AG04450 (cell line): ENCODE measurements at places on chromosomes 2 and 18. TPM values are rescaled to one million over a fixed set of nuclear protein-coding genes. Genes with fewer than 3 reads are reported as not detected.

DNA sequence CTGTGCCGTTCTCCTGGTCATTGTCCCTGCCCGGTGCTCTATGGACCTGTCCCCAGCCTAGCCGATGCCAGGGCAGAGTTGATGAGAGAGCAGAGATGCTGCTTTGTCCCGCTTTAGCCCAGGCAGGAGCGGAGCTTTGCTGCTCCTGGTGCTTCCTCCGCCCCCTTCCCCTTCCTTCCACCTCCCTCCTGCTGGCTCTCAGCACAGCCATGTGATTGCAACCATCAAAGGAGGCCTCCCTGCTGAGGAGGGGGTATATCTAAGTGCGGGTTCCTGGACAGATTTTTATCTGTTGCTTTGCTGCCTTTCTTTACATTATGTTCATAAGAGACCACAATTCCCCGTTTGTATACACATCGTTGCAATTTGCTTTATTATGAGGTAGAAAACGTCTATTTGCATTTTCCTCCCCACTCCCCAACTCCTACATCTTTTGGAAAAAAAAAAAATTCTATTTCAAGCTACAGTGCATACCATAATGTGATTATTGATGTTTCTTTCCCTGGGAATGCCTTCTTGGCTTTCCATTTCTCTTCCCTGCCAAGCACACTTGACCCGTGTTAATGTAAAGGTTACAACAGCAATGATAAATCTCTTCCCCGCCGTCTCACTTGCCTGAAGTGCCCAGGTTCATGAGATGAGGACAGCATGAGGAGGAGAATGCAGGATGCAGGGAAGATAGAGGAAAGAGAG is 25.4 kb downstream of the ALPK2 start:
- no peak for DNase-seq

The NEUROD1 gene
- not detected in 2 replicates for polyA plus RNA-seq

The PDE1A gene
- 3.2 and 4.3 TPM in 2 replicates for polyA plus RNA-seq

GRCh38 chr2:191023235-191023679 is 9.3 kb upstream of the STAT1 start:
- DNase-seq: no peak

The ANKRD39 gene
- polyA plus RNA-seq: 3.8 and 6.7 TPM in 2 replicates

GRCh38 chr2:200430017-200430416 is 79.9 kb downstream of the KCTD18 start:
- DNase-seq: no peak

The MYL1 gene
- polyA plus RNA-seq: not detected in 2 replicates

DNA sequence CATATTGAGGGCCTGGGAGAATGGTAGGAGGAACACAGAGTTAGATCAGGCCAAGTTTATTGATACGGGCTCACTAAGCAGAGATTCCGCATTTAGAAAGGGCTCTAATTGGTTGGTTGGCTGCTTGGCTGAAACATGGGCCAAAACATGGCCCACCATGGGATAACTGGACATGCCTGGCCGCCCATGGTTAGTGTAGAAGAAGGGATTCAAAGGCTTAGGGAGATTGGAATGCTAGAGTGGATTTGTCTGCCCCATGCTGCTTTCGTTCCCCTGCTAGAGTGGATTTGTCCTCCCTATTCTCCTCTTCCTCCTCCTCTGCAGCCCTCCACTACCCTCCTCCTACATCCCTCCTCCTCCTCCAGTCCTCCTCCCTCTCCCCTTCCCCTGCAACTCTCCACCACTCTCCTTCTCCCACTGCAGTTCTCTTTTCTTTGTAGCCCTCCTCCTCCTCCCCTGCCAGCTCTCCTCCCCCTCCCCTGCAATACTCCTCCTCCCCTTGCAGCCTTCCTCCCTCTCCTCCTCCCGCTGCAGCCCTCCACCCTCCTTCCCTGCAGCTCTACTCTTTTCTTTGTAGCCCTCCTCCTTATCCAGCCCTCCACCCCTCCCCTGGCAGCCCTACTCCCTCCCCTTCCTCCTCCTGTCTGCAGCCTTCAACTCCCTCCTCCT is 17.2 kb downstream of the BOK start:
- no peak for DNase-seq

GRCh38 chr18:13271302-13271911 is 52.8 kb downstream of the LDLRAD4 start:
- no peak for DNase-seq

DNA sequence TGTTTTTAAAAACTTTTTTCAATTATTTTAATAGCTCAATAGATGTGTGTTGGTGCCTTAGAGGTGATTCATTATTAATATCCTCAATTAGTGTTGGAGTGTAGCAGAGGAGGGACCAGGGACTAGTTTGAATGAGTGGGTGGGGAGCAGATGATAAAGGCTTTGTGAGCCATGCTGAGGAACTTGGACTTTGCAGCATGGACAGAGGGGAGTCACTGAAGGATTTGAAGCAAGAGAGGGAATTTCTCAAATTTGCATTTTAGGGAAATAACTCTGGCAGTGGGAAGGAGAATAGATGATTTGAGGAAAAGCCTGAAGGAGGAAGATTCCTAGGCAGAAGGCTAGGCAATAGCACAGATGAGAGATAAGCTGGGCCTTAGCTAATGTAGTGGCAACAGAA is 42.3 kb upstream of the RMND5A start:
- no peak for DNase-seq
